Activated T-cell treated with anti-CD3 and anti-CD28 coated beads, Interleukin-2, amount 50 U/mL, for 72 hours (primary cell): ENCODE measurements at places on chromosomes 5 and 9.
A peak's percentile ranks its signal among the peaks of the same experiment; 100 is the strongest.

DNA sequence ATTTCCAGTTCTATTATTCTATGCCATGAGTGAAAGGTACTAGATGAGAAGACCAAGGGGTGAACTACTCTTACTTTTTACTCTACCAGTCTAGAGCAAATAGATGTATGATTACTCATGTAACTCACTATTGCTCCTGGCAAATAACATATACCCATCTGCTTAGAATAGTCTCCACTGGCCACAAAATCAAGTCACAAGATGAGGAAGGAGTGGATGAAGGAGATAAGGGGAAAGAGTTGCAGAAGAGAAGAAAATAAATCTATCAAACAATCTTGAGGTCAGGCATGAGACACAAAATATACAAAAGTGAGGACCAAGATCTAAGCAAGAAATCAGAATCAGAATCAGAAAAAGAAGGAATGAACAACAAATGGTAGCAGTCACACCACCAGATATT lies 13.7 kb upstream of the NR4A3 start:
- no peak for DNase-seq

- DNase-seq = no peak
Observed at GRCh38 chr9:36297798-36298197, 39.5 kb upstream of the GNE start.

DNA sequence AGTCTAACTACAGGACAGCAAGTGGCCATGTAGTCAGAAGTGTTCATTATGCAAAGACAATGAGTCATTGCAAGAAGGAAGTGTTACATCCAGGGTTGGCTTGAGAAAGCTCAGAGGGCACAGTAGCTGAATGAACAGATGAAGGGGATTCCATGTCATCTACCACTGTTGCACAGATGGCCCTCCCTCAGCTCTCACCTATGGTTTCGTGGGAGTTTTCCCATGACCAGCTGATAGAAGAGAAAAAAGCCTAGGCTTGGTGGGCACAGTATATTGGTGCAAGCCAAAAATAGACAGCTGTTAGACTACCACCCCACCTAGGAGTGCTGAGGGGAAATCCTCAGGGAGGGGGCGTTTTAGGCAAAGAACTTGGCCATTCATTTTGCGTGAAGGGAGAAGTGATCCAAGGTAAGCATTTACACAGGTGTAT lies 217.0 kb downstream of the DMRT2 start:
- DNase-seq = no peak

- DNase-seq = peak; percentile 51
Observed at GRCh38 chr5:176901260-176902101, 2.3 kb upstream of the HK3 start.

DNA sequence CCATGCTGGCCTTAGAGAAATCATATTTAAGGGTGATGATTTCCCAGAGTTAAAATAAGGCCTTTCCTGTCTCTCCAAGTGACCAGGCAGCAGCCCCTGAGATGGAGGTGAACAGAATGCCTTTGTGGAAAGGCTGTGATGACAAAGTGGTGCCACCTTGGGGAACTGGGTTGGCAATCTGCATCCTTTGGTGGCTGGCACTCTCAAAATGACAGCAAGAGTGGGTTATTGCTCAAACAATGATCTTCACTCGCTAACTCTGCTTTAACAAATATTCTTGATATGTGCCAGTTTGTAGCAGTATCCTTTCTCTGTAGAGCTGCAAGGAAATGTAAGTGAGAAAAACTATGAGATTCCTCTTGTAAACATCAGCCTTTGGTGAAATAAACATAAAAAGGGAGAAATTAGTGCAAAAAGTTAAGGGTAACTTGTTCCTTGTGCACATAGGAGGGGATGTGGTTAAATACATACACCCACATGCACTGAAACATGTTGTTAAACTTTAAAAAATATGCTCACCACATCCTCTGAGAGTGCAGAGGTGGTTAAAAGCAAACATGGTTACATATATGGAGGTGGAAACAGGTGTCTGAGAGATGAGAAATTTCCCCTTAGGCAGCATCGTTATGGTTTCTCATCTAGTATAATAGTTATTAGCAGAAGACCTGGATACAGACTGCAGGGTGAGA lies 373.4 kb upstream of the CTNND2 start:
- no peak for DNase-seq

- DNase-seq = no peak
Observed at GRCh38 chr5:167850911-167851310, 440.5 kb upstream of the WWC1 start.

DNA sequence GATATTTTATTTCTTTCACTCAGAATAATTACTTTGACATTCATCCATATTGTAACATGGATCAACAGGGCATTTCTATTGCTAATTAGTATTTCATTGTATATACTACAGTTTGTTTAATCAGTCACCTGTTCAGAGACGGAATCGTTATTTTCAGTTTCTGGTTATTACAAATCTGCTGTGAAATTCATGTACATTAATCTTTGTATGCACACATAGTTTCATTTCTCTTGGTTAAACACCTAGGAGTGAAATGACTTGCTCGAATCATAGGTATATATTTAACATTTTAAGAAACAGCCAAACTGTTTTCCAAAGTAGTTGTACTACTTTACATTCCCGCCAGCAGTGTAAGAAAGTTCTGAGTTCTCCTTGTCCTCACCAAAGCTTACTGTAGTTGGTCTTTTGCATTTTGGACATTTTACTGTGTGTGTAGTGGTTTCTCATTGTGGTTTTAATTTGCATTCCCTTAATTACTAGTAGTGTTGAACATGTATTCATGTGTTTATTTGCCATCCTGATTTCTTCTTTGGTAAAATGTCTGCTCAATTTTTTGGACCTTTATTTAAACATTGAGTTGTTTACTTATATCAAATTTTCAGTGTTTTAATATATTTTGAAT lies 198.2 kb downstream of the SAXO1 start:
- no peak for DNase-seq

DNA sequence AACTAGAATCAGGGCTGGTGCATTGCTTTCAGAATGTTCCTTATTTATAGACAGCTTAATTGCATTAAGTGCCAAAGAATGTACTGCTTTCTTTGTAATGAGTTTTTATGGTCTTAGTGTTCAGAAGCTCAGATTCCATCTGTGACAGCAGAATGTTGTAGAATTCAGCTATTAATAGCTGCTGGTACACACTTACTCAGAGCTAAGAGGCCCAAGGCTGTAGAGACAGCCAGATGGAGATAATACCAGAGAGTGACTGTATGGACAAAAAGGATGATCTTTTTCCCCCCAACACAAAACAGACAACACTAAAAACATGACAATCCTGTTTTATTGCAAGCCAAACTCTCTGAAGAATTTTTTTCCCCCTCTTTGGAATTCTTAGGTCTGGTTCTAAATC lies 50.2 kb downstream of the PPP2R2B start:
- no peak for DNase-seq

- DNase-seq = no peak
Observed at GRCh38 chr9:19460243-19460642, 51.4 kb downstream of the ACER2 start.

GRCh38 chr9:96494215-96494800 lies 44.3 kb downstream of the HABP4 start:
- DNase-seq = no peak

GRCh38 chr5:67808340-67808739 lies 407.2 kb upstream of the PIK3R1 start:
- DNase-seq = no peak

GRCh38 chr9:107999890-108000289 lies 510.3 kb upstream of the KLF4 start:
- DNase-seq = no peak

DNA sequence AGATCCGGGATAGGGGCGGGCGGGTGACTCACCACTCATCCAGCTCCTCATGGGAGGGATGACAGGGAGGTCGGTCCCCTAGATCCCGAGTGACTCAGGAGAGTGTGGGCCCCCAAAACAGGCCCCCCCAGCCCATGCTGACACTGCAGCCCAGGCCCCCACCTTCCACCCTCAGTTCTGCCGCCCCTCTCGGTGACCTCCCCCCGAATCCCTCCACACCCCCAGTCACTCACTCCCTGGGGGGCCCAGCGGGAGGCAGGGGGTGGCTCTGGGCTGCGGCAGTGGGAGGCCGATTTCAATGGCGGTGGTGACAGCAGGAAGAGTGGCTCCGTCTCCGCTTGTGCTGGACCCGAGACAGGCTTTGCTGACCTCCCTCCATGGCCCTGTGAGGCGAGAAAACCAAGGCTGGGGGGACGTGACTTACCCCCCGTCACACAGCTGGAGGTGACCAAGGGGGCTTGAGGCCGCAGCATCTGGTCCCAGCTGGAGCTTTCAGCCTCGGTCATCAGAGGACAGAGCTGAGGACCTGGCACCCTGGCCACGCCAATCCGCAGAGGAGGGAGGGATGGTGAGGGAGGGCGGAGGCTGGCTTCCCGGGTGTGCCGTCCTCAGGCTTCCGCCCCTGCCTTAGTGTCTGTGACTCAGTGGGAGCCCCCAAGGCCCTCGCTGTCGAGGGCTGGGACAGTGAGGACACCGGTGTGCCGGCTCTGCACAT lies 9.0 kb downstream of the GPSM1 start:
- no peak for DNase-seq

DNA sequence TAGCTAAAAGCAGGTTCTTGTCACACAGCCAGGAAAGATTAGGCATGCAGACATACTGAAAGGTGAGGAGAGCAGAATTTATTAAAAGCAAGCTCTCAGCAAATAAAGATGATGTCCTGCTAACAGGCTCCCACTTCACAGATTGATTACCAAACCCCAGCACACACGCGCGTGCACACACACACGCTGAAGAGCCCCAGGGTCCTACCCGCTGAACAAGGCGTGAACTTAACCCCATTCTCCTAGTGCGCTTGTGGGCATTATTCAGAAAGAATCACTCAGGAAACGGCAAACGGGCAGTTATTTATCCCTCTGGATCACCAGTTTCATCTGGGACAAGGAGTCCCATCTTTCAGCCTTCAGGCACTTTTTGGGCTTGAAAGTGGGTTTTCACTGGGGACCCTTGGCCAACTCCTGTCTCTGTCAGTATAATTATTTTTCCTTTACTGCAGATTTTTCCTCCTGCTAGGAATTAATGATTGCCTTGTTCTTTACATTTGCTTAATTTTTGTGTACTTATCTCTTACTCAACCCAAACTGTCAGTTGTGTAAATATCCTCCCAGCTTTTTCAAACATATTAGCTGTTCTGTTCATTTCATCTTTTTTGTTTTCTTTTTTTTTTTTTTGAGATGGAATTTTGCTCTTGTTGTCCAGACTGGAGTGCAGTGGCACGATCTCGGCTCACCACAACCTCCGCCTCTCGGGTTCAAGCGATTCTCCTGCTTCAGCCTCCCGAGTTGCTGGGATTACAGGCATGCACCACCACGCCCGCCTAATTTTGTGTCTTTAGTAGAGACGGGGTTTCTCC lies 92.6 kb downstream of the RIC1 start:
- DNase-seq = no peak

GRCh38 chr9:75083188-75083970 lies 4.6 kb downstream of the NMRK1 start:
- DNase-seq = peak; percentile 31

GRCh38 chr5:92041911-92042660 lies 659.0 kb upstream of the ARRDC3 start:
- no peak for DNase-seq

GRCh38 chr5:42491699-42492098 lies 68.5 kb downstream of the GHR start:
- no peak for DNase-seq

DNA sequence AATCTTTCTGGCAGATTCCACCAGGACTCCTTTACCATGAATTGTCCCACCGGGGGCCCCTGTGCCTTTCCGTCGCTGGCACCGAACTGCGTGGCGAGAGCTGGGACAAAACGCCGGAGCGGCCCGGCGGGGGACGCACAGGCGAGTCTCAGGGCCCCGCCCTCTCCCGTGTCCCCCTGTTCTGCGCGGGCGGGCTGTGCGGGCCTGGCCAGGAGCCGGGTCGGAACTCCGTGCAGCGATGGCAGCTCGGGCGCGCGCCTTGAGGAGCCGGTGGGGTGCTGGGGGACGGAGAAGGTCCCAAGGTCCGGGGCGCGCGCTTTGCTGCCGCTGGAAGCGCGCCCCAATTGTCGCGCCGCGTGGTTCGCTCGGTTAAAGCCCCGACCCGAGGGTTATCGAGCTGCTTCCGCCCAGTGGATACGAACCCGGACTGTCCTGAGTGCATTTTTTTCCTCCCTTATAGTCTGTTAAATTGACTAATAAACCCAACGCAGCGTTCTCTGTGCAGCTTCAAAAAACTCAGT lies 125.3 kb downstream of the TMEM174 start:
- no peak for DNase-seq

DNA sequence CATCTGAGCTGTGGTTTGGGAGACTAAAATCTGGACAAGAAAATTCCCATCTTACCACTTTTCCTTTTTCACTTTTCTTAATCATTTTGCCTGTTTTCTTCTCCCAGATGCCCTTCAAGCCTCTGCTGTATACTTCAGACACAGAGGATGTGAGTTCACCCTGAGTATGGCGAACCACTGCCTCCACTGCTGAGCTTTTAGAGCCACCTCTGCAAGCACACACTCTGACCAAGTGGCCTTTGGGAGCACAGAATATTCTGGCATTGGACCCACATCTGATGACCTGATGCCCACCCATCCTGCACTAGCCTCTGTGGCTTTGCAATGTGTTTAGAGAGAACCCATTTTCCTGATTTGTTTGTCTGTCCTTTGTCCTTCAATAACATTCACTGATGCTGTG lies 32.5 kb downstream of the TERT start:
- no peak for DNase-seq

DNA sequence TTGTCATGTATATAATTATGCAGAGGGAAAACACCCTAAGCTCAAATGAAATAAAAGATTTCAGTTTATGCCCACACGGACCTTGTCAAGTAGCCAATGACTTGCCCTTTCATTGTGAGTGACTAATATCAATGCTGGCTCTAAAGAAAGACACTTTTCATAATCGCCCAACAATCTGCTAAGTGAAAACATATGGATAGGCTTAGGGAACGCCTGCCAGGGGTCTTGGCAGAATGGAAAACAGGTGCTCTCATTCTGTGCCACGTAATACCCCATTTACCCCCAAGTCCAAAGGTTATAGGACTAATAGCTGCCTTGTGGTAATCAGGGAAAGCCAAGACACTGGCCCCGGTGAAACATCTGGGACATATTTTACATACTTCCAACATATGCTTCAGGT lies 157.7 kb downstream of the SLF1 start:
- DNase-seq = no peak

DNA sequence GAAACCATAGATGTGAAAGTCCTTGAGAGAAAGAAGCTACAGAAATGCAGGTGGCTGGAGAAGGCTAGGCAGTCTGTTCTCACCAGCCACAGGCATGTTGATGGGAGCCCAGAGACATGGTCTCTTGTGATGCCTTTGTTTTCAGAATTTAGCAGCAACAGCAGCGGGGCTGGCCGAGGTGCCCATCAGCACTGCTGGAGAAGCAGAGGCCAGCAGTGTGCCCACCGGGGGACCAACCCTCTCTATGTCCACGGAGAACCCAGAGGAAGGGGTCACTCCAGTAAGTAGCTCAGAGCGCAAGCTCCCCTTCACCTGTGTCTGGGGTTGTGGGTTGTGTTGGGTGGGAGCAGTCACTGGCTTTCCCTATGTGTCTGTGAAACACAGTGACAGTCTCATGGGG lies 59.6 kb downstream of the COL15A1 start:
- DNase-seq = no peak

DNA sequence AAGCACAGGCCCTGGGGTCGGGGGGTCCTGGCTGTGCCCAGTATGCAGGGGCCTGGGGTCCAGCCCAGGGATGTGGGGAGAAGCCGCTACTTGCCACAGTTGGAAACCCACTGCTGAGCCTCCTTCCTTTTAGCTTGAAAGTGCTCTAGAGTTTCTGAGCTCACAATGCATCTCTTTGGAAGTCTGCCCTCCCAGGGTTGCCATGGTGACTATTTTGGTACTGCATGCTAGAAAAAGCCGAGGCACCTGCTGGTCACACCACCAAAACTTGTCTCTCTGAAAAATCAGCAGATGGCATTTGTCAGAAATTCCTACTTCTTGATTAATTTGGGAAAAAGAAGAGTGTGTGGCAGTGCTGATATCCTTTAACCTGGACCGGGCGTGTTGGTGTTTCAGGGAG lies 151.8 kb downstream of the SEC61B start:
- DNase-seq = no peak
